Activated T-cell treated with anti-CD3 and anti-CD28 coated beads for 24 hours (primary cell): ENCODE measurements at places on chromosomes 2 and 18.

GRCh38 chr2:65373365-65373918 is 59.0 kb downstream of the SPRED2 start:
- no peak for DNase-seq

GRCh38 chr2:74902281-74902860 is 56.1 kb upstream of the POLE4 start:
- DNase-seq: no peak

GRCh38 chr2:219149667-219150066 is 10.9 kb downstream of the NHEJ1 start:
- DNase-seq: no peak

GRCh38 chr2:1744446-1745170 is at the start of gene PXDN:
Gene PXDN, minus strand, starts transcription at chr2:1744515. Its CDS starts 60 bp downstream, at chr2:1744455.
- no peak for DNase-seq

DNA sequence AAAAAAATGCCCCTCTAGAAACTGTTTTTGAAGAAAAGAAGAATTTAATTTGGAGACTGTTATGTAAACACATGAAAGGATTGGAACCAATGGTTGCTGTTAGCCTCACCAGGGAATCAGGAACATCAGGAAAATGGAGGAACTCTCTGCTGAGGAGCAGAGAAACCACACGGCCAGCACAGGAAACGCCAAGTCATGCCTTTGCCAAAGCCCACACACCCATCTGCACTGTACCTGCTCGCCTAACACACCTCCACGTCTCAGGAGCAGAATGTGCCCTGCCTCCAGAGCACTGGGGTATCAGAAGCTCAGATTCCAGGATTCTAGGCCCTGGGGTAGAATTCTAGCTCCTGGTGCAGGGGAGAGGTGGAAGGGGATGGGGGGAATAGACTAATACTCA is 9.8 kb upstream of the SCYGR1 start:
- no peak for DNase-seq

GRCh38 chr2:37635504-37636380 is 35.7 kb downstream of the CDC42EP3 start:
- peak; percentile 74 for DNase-seq

DNA sequence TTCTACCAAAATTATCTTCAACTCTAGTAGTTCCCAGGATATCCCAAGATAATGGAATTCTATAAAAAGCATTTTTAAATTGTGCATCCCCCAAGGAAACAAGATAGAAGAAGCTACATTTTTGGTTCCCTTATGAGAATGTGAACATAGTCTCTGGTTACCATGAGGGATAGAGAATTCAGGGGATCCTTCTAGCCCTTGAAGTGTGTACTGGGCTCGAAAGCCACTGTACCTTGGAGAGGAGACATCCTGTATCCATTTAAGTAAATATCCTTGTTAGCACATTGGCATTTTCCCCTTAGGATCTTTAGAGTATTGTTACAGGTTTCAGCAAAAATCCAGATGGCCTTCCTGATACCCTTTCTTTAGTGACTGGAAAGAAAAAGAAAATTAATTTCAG is 228.5 kb downstream of the RTP5 start:
- no peak for DNase-seq

GRCh38 chr2:229629039-229629438 is 85.3 kb downstream of the DNER start:
- no peak for DNase-seq

- no peak for DNase-seq
Measured at GRCh38 chr2:101238930-101239759, 13.5 kb upstream of the CNOT11 start.

DNA sequence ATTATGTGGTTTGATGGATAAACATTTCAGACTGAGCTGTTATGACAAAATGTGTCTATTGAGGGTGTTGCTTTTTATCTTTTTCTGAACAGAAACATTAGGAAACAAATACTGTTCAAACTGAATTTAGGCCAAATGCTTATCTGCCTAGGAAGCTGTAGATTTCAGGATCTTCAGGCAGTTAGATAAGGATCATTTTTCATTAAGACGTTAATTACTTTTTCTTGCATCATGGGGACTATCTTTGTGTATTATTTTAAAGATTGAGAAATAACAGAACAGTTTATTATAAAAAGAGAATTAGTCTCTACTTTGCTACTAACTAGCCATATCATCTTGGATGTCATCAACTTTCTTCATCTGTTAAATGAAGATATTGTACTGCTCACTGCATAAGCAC is 107.5 kb downstream of the TTC27 start:
- no peak for DNase-seq

DNA sequence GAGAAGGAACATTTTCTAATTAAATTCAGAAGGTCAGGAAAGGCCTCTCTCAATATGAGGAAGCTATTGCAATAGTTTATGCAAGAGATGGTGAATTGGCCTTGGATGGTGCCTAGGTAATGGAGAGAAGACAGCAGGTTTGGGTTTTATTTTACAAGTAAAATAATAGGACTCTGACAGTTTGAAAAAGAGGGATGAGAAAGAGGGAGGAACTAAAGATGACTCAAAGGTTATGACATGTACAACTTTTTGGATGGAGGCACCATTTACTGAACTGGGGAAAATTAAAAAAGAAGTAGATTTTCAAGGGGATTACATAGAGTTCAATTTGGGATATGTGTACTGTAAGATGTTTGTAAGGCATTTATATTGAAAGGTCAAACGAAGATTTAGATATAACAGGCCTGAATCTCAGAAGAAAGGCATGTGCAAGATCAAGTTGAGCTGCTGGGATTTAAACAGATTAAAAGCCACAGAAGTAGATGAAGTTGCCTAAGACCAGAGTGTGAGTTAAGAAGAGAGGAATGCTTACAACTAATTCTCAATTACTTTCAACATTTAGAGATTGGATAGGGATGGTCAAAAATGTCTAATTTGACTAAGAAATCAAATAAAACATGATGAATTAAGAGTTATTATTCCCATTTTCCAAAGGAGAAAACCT is 12.3 kb upstream of the ASNSD1 start:
- DNase-seq: no peak

DNA sequence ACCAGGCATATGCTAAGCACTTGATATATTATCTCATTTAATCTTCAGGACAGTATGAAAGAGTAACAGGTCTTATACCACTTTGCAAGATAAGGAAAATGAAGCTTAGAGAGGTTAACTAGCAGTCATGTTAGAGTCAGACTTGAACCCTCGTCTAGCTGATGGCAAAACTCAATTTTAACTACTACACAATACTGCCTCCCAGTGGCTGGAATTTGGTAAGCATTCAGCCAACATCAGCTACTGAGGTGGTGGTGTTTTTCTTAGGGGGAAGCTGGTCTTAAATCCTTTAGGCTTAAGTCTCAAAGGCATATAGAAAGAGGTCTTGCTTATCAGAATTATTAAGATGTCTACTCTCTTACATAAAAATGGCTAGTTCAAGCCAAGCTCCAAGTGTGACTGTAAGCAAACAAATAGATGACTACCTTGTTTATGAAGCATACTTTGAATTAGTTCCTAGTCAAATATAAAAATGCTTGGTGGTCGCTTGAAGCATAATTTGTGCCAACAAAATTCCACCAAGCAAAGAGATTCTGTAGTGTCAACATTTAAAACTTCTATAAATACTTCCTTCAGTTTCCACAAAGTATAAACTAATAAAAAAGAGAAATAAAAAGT is 325.4 kb upstream of the FIGN start:
- DNase-seq: no peak

DNA sequence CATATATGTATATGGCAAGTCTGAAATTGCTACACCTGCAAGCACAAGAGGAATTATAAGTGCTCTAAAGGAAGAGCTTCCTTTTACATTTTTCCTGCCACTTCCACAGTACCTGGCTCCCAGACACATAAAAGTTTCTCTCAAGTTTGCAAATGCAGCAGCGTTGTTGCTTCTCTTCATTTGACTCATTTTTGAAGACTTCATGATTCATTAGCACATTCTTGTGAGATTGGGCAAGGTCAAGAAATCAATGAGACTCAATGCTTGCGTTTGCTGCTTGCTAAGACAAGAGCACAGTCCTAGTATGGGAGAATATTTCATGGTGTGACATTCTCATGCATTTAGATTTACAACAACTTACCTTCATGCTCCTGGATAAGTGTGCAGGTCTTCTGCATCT is 42.6 kb upstream of the PDCL3 start:
- no peak for DNase-seq

GRCh38 chr2:15990151-15991101 is 50.1 kb downstream of the MYCN start:
- no peak for DNase-seq

DNA sequence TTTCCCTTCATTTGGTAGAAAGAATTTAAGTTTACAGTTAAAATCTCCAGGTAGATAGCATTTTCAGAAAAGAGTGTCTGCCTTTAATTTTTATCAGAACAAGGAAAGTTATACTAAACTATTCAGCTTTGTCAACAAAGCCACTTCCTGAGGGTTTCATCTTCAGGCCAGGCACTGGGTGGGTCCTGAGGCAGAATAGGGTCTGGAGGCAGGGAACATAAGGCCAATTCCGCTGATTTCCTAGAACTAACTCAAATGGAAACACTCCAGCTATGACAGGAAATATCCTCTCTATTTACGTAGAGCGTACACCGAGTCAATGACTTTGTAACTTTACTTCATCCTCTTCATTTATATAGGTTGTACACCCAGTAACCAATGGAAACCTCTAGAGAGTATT is 32.7 kb upstream of the FAM124B start:
- DNase-seq: no peak

- DNase-seq: no peak
Measured at GRCh38 chr2:60317844-60318243, 235.6 kb downstream of the BCL11A start.

GRCh38 chr2:3289526-3289925 is 88.1 kb downstream of the EIPR1 start:
- no peak for DNase-seq

- DNase-seq: no peak
Measured at GRCh38 chr18:10011061-10011460, 97.2 kb downstream of the VAPA start.

- no peak for DNase-seq
Measured at GRCh38 chr2:100571668-100572067, 8.9 kb downstream of the PDCL3 start.

- no peak for DNase-seq
Measured at GRCh38 chr18:22683196-22683676, 249.9 kb upstream of the RBBP8 start.

GRCh38 chr2:51387235-51387634 is 355.3 kb upstream of the NRXN1 start:
- DNase-seq: no peak

DNA sequence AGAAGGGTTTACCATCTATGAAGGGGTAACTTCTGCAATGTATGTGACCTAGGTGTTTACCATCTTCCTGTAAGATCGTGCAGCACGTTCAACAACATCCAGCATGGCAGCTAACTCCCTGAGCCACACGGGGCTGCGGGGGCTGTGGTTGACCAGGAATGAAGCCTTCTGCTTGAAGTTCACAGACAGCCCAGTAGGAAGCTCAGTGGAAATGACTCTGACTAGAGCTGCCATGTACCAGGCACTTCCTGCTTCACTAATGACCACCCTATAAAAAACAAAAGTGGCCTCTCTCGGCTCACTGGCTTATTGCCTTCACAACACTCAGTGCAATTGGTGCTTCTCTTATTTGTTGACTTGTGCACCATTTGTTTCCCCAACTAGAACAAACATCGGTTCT is 99.7 kb upstream of the SMAD7 start:
- no peak for DNase-seq

GRCh38 chr2:39260087-39260486 is 16.3 kb upstream of the CDKL4 start:
- no peak for DNase-seq

GRCh38 chr2:189013671-189014448 is 39.7 kb downstream of the COL3A1 start:
- DNase-seq: no peak

- DNase-seq: no peak
Measured at GRCh38 chr2:192729369-192729768, 534.6 kb upstream of the TMEFF2 start.

GRCh38 chr18:79766308-79766707 is 31.4 kb upstream of the KCNG2 start:
- no peak for DNase-seq

GRCh38 chr2:218829868-218830451 is 1.6 kb downstream of the PRKAG3 start:
- DNase-seq: no peak

DNA sequence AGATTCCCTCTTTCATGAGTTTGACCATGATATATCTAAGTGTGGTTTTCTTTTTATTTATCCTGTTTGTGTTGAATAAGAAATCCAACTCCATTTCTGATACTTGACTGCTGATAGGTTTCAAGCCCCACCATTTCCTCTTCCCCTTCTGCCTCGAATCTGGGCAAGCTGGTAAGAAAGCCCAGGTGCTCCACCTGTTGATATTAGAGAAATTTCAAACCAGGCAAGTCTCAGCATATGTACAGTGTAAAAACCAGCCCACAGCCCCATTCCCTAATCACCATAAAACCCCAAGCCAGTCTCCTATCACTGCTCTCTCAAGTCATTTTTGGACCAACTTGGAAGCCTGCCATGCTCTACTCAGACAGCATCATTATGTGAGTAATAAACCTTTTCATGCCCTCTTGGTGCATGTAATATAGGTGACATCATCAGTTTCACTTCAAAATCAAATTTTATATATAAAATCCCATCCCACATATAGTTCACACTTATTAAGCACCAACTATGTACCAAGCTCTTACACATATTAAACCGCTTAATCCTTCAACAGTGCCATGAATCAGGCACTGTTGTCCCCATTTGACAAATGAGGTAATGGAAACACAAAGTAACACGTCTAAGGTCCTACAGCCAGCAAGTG is 46.6 kb downstream of the SMAD2 start:
- DNase-seq: peak; percentile 28

- DNase-seq: no peak
Measured at GRCh38 chr2:7809640-7810039, 872.2 kb upstream of the ID2 start.

DNA sequence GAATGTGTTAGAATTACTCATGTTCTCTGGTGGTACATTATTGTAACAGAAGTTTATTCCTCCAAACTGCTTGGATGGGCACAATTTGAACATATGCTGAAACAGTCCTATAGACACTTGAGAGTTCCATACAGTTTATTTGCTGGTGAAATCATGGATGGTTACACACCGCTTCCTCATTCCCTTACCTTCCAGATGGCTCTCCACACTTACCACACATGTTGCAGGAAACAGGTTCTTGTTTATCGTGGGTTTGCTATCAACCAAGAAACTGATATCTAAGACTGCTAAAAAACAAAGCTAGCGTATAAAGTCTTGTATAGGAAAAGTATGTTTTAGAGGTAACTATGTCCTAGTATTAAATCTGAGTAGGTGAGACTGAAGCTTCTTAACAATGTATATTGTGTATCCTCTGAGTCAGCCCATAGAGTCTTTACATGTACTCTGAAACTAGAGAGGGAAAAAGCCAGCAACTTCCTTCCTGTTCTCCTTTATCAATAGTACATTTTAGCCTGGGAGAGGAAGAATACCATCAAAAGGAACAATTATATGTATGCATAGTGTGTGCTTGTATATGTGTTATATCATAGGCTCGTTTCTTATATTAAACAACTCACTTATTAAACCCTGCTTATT is 313.1 kb downstream of the PLCL1 start:
- DNase-seq: no peak
